Activated T-helper 1 cell treated with anti-CD3 and anti-CD28 coated beads, Interleukin-12 subunit alpha, Interleukin-12 subunit beta, Interleukin-2, Interleukin-4 antibody, amounts not matched to agents 30 ng/mL and 10 ng/mL and 1 ng/mL, durations not matched to agents 14 hours and 24 hours and 36 hours (primary cell): ENCODE measurements at places on chromosomes 7 and 10. TPM values are rescaled to one million over a fixed set of nuclear protein-coding genes. Genes with fewer than 3 reads are reported as not detected.

- peaks cover 25% of the 10 kb centered on the region for H3K4me1 ChIP-seq
- H3K36me3 ChIP-seq = peaks cover 6% of the 10 kb centered on the region
- H3K27ac ChIP-seq = no peak overlapping the region
- no peak for DNase-seq
These were observed 39.4 kb downstream of the PHTF2 start for GRCh38 chr7:77837966-77838365.

DNA sequence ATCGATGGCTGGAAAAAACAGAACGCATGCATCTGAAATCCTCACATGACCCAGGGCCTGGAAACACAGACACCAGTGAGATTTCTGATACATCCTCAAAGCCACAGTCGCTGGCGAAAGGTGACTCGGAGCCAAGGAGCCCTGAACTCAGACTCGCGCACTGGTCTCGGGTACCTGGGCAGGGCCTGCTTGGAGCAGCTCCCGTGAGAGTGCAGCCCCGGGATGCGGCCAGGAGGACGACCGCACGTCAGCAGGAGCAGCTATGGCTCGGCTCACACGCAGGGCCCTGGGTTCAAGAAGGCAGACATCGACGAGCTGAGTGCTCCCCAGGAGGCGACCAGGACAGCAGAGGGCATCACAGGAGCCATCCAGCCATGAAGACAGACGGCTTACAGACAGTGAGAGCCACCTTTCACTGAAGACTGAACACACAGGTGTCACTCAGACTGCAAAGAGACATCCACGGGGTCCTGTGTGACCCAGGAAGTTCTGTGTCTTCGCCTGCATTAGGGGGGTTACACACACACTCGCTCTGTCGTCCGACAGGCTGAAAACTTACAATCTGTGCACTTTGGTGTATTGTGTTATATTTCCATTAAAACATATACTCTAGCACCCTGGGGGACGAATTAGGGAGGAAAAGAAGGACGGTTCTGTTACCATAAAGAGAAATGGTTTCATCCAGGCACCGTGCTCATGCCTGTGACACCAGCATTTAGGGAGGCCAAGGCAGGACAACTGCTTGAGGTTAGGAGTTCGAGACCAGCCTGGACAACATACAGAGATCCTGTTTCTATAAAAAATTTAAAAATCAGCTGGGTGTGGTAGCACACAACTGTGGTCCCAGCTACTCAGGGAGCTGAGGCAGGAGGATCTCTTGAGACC lies 227.7 kb downstream of the MAD1L1 start:
- DNase-seq = no peak
- H3K4me1 ChIP-seq = no peaks in the 10 kb centered on the region
- no peaks in the 10 kb centered on the region for H3K36me3 ChIP-seq
- H3K27me3 ChIP-seq = no peaks in the 10 kb centered on the region

The PLEKHA8 gene
- total RNA-seq = 8.8 and 10.6 TPM in 2 replicates

GRCh38 chr10:5490698-5491464 lies 8.5 kb downstream of the CALML5 start:
- no peak overlapping the region for H3K27ac ChIP-seq
- no peak overlapping the region for H3K4me3 ChIP-seq
- DNase-seq = no peak
- peaks cover 5% of the 10 kb centered on the region for H3K4me1 ChIP-seq

The TMEM178B gene
- total RNA-seq = 2.5 and 3.7 TPM in 2 replicates

GRCh38 chr7:123183431-123183830 lies 16.3 kb downstream of the SLC13A1 start:
- H3K27me3 ChIP-seq = no peaks in the 10 kb centered on the region
- no peak for DNase-seq
- H3K4me1 ChIP-seq = no peaks in the 10 kb centered on the region
- H3K4me3 ChIP-seq = no peak overlapping the region
- no peak overlapping the region for H3K27ac ChIP-seq

- DNase-seq = no peak
- no peaks in the 10 kb centered on the region for H3K36me3 ChIP-seq
- peaks cover 12% of the 10 kb centered on the region for H3K4me1 ChIP-seq
These were observed 20.4 kb downstream of the KLLN start for GRCh38 chr10:87842776-87843497.

- no peak overlapping the region for H3K27ac ChIP-seq
- no peak overlapping the region for H3K4me3 ChIP-seq
- no peak for DNase-seq
- H3K27me3 ChIP-seq = peaks cover 30% of the 10 kb centered on the region
- peaks cover 2% of the 10 kb centered on the region for H3K36me3 ChIP-seq
These were observed 168.8 kb downstream of the DNAJB6 start for GRCh38 chr7:157505646-157506045.

- no peak overlapping the region for H3K27ac ChIP-seq
- no peak for DNase-seq
- peaks cover 30% of the 10 kb centered on the region for H3K27me3 ChIP-seq
- no peak overlapping the region for H3K4me3 ChIP-seq
- H3K36me3 ChIP-seq = no peaks in the 10 kb centered on the region
- peaks cover 5% of the 10 kb centered on the region for H3K4me1 ChIP-seq
These were observed 9.7 kb upstream of the IFIT1B start for GRCh38 chr10:89368129-89368528.

DNA sequence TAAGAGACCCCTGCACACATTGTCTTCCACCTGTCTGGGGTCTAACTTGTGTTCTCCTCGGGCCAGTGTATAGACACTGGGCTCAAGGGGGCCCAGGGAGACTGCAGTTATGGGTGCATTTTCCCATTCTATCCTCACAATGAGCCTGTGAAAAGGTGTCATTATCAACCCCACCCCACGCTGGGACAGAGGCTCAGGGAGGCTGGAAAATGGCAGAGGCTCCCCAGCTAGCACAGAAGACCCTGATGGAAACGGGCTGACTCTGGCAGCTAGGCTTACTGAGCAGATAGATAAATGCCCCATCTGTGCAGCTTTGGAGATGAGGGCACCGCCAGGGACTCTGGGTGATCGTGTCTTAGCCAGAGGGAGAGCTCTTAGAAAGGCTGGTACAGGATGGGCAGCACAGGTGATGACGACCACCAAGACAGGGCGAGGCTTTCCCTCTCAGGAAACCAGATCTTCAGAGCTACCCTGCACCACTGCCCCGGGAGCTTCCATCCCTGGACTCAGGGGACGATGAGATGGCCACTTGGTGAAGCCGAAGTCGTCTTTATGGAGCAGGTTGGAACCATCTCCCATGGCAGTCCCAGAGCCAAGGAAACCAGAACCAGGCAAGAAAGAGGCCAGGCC lies 58.2 kb upstream of the CHST15 start:
- no peaks in the 10 kb centered on the region for H3K36me3 ChIP-seq
- DNase-seq = no peak
- H3K27ac ChIP-seq = no peak overlapping the region
- peaks cover 5% of the 10 kb centered on the region for H3K27me3 ChIP-seq
- peaks cover 14% of the 10 kb centered on the region for H3K4me1 ChIP-seq

DNA sequence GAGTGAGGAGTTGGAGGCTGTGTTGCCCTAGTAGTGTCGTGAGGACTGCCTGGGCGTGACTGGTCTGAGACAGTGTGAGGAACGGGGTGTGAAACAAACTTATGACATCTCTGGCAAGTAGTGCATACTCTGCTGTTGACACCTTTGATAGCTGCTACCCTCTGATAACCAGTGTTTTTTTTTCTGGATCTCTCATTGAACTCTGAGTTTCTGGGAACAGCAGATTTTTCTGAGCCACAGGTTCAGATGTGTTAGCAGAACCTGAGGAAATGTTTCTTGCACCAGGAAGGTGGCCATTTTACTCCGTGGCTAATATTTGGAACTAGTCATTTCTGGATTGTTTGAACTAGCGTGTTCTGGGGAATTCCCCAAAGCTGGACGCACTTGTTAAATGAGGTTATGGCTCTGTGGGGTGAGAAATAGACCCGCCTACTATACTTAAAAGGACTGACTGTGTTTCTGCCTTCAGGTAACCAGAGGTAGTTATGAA lies 52.9 kb downstream of the AUTS2 start:
- no peak overlapping the region for H3K4me3 ChIP-seq
- no peak for DNase-seq
- H3K27me3 ChIP-seq = peaks cover 3% of the 10 kb centered on the region
- H3K36me3 ChIP-seq = no peaks in the 10 kb centered on the region
- no peak overlapping the region for H3K27ac ChIP-seq

- no peak overlapping the region for H3K27ac ChIP-seq
- DNase-seq = no peak
These were observed 6.9 kb downstream of the NRAP start for GRCh38 chr10:113656896-113657295.

DNA sequence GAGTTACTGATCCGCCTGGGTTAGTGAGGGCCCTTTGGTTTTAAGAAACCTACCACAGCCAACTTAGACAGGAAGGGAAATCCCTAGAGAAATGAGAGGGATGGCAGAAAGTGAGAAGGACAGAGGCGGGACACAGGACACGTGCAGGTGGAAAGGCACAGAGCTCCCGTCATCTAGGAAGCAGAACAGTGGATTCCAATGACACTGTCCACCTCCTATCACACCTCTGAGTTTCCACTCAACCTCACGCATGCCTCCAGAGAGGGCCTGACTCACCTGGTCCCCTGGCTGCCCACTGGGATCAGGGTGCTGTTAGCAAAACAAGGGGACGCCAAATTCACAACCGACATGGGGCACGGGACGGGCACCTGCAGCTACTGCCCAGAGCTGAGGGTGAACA lies 26.3 kb downstream of the CPXM2 start:
- no peaks in the 10 kb centered on the region for H3K4me1 ChIP-seq
- H3K27me3 ChIP-seq = peaks cover 3% of the 10 kb centered on the region
- no peak for DNase-seq
- H3K36me3 ChIP-seq = no peaks in the 10 kb centered on the region
- H3K4me3 ChIP-seq = no peak overlapping the region
- no peak overlapping the region for H3K27ac ChIP-seq

DNA sequence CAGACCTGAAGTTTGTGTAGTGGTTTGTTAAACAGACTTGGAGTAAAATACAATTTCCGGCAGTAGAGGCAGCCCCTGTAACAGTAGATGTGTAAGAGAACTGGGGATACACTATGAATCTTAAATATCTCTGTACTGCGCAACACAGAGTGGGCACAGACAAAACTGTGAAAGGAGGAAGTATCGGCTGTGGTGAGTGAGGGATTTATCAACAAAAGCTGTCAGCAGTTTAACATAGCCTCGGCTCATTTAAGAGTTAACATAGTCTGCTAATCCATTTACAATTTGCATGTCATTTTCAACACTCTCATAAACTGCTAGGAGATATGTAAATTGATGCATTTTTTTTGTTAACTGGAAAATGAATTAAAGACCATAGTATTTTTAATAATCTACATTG lies 225.2 kb downstream of the ZWINT start:
- H3K27ac ChIP-seq = no peak overlapping the region
- no peak for DNase-seq
- H3K36me3 ChIP-seq = no peaks in the 10 kb centered on the region
- no peaks in the 10 kb centered on the region for H3K4me1 ChIP-seq

The PON1 gene
- not detected in 2 replicates for total RNA-seq

- peaks cover 5% of the 10 kb centered on the region for H3K4me1 ChIP-seq
- no peaks in the 10 kb centered on the region for H3K27me3 ChIP-seq
- no peak overlapping the region for H3K4me3 ChIP-seq
- peaks cover 26% of the 10 kb centered on the region for H3K36me3 ChIP-seq
- no peak overlapping the region for H3K27ac ChIP-seq
These were observed 160.9 kb downstream of the LRRC4 start for GRCh38 chr7:127870231-127870907.

DNA sequence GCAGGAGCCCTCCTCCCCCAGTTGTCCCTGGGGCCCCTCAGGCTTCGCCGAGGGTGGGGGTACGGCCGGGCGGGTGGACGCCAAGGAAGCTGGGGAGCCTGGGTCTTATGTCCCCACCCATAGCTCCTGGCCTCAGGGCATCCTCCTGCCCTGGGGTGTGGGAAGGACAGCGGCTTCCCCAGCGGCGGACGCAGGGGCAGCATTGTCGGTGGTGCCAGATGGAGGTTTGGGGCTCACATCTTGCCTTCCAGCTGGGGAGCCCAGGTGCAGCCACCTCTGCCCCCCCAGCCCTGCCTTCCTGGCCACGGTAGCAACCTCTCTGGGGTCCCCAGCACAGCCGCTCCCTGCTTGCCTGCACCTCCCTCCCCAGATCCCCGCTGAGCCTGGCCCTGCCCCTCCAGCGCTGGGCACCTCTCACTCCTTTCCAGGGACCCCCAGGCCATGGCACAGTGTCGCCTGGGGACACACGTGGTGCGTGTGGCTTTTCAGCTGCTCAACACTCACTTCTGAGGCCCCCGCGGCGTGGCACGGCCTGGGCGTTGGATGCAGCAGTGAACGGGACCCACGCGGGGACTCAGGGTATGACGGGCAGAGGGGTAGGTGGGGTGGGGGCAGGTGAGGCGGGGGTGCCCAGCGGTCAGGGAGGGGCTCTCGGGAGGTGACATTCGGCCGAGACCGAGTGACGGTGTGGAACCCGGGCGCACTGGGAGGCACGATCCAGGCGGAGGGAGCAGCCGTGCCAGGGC lies 53.1 kb downstream of the UNCX start:
- no peak overlapping the region for H3K27ac ChIP-seq
- DNase-seq = no peak
- H3K4me3 ChIP-seq = no peak overlapping the region
- H3K36me3 ChIP-seq = no peaks in the 10 kb centered on the region
- peaks cover 11% of the 10 kb centered on the region for H3K27me3 ChIP-seq

The LUC7L2 gene
- 179 and 194 TPM in 2 replicates for total RNA-seq

The TNKS2 gene
- 29.9 and 30.6 TPM in 2 replicates for total RNA-seq
